ENCODE measurements at places on chromosomes 1 and 21. TPM values are rescaled to one million over a fixed set of nuclear protein-coding genes. Genes with fewer than 3 reads are reported as not detected.

- no peaks in the 10 kb centered on the region for H3K4me1 ChIP-seq
- no peak overlapping the region for H3K4me3 ChIP-seq
- H3K36me3 ChIP-seq: no peaks in the 10 kb centered on the region
- no peak for DNase-seq
- no peak overlapping the region for H3K27ac ChIP-seq
Observed at GRCh38 chr1:91895832-91896556, 10.0 kb upstream of the TGFBR3 start.

- peak overlapping the region; percentile 1 for H3K27ac ChIP-seq
- no peaks in the 10 kb centered on the region for H3K36me3 ChIP-seq
- H3K27me3 ChIP-seq: no peaks in the 10 kb centered on the region
- DNase-seq: peak; percentile 83
- H3K4me1 ChIP-seq: no peaks in the 10 kb centered on the region
- H3K4me3 ChIP-seq: no peak overlapping the region
Observed at GRCh38 chr1:186082235-186082937, 292.7 kb downstream of the TPR start.

DNA sequence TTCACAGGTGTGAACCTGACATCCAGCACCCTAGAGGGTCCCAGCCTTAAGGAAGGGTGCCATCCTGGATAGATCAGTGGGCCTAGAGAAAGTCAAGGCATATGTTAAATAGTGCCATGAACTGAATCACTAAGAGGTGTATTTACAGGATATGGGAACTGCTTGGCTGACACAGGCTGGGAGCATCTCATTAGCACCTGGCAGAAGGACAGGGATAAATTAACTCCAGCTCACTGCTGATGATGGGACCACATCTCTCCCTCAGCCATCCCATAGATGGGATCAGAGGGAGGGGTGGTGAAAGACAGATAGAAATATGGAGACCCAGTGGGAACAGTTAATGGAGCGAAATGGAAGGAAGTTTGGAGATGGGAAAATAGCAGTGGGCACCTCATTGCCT is 122.0 kb downstream of the IGSF21 start:
- no peaks in the 10 kb centered on the region for H3K4me1 ChIP-seq
- no peak for DNase-seq
- H3K27me3 ChIP-seq: peaks cover 12% of the 10 kb centered on the region
- no peaks in the 10 kb centered on the region for H3K36me3 ChIP-seq

Gene LY9
- total RNA-seq: not detected

Gene MAP1LC3C
- 8.1 TPM for total RNA-seq

- H3K36me3 ChIP-seq: no peaks in the 10 kb centered on the region
- no peak for DNase-seq
- H3K4me1 ChIP-seq: no peaks in the 10 kb centered on the region
- peaks cover 8% of the 10 kb centered on the region for H3K27me3 ChIP-seq
Observed at GRCh38 chr21:42113926-42114409, 42.9 kb downstream of the UMODL1 start.

- no peaks in the 10 kb centered on the region for H3K4me1 ChIP-seq
- no peaks in the 10 kb centered on the region for H3K36me3 ChIP-seq
- H3K27ac ChIP-seq: no peak overlapping the region
- H3K4me3 ChIP-seq: no peak overlapping the region
Observed at GRCh38 chr1:22206551-22207125, 63.7 kb upstream of the WNT4 start.
